ENCODE measurements at places on chromosomes 7 and 10.

DNA sequence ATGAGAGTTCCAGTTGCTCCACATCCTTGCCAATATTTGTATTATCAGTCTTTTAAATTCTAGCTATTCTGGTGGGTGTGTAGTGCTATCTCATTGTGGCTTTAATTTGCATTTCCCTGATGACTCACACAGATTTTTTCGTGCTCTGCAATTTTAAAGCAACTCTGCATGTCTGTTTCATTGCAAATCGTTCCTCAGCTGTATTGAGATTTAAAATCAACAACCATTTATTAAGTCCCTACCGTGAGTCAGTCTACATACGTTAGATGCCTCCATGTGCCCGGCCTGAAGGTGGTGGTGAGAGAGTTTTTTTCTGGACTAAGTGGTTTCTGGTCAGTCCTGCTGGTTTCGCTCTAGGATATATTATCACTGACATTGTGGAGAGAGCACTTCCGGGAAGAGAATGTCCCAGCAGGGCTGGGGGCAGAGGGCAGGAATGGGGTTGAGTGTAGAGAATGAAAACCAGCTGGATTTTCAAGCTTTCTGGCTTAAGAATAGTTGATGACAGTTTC, 8.4 kb upstream of the HYCC1 start:
- DNase-seq, result no peak

GRCh38 chr10:20871970-20872369, 25.1 kb downstream of the NEBL start:
- no peak for DNase-seq

DNA sequence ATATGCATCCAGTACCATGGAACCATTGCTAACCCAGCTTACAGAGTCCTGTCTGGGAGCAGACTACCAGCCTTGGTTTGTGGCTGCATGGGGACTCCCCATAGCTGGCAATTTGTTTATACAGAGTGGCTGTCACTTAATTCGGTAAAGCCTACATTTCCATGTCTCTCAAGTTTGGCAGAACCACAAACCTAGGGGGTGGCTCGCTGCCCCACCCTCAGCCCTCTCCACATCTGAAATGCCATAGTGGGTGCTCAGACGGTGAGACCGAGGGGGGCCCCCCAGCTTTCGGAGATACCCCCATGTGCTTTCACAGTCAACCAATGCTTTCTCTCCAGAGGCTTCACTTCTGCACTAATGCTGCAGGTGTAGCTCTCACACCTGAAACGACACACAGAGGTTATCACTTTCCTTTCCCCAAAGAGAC, 75.5 kb upstream of the KAT6B start:
- peak; percentile 17 for DNase-seq

DNA sequence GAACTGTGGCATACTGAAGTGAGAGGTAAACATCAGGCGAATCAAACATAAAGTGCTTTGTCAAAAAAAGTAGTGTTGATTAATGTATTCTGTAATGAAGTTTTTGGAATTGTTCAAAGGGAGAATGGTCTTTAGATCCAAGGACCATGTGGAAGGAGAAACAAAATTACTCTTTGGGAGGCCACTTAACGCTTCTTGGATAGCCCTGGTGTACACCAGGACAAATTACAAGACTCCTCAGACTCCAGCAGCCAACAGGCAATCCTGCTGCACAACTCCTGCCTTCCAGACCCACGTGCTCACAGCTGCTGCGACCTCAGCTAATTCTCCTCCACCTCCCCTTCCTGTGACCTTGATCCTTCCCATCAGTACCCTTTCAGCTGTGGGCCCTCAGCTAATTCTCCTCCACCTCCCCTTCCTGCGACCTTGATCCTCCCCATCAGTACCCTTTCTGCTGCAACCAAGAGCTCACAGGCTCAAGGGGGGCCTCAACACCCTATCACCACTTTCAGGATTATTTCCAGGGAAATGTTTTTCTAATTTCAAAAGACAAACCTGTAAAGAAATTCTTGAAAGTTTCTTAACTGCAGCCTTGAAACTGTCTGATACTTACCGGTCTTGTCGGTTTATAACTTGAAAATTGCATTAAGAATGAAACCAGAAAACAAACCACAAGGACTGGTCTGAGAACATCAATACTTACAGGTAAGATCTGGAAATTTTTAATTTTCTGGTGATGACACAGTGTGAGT, 29.7 kb upstream of the DDC start:
- DNase-seq, result no peak

DNA sequence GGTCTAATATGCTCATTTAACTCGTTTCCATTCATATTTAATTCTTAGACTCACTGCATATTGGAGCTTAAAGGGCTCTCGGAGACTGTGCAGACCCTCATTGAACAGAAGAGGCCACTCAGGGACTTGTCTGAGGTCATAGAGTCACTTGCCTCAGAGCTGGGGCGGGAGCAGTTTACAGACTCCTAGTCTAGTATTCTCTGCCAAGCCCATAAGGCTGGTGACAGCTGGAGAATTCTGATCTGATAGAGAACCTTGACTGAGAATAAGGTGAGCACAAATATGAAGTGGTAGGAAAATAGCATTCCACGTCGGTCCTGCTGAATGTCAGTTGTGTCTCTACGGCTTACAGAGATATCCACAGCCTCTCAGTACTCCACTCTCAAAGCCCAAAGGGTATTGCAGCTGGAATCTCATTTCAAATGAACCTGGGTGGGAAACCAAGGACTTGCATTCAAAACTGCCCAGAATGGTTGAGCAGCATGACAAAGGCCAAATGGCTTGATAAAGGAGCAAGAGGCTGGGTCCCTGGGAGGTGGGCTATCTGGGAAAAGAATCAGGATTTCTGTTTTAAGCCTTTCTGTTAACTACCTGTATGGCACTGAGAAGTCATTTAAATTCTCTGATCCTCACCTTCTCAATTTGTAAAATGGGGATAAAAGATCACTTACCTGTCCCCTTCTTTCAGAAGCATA, 283.2 kb downstream of the SORCS3 start:
- no peak for DNase-seq

GRCh38 chr10:107814865-107815487, 650.5 kb upstream of the SORCS1 start:
- no peak for DNase-seq

DNA sequence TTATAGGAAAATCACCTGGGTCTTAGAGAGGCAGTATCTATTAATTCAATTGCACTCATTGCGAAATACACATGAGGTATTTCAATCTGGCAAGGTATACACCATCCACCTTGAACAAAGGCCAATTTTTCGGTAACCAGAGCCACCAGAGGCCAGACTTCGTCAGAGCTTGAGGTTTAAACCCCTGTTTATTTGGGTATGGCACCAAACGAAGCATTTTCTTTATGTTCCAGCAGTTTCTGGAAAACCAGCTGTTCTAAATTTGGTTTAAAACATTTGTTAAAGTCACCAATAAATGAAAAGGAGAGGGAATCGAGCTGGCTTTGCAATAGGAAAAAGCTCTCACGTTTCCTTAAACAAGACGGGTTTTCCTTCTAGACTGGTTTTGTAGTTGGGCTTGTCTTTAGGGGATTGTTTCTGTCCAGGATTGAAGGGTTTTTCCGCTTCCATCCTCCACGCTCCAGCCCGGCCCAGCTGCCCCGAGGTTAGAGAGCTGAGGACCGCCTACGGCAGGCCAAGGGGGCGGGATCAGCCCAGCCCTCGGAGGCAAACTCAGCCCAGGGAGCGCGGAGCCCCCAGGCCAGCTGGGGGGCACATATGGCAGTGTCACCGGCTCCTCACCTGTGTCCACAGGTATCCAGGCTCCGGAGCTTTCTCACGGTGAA, 539.4 kb upstream of the MGMT start:
- no peak for DNase-seq

GRCh38 chr10:75105576-75106197, 5.8 kb upstream of the SAMD8 start:
- DNase-seq, result no peak

GRCh38 chr7:1768832-1769231, 98.8 kb downstream of the ELFN1 start:
- no peak for DNase-seq

- DNase-seq, result no peak
Measured at GRCh38 chr10:123129618-123130271, 6.0 kb upstream of the HMX3 start.

DNA sequence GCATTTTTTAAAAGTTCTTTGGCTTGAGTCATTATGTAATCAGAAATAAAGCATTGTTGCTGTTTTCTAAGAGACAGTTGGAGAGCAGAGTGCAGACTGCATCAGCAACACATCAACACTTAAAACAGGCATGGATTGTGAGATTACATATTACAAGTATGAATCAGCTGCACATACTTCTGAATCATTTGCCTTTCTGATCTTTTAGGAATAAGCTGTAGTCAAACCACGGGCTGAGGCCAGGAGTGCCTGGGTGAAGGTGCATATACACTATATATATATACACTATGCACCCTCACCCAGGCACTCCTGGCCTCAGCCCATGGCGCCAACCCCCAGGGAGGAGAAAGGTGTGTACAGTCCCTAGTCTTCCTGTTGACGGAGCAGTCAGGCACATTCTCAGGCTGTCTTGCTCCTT, 52.4 kb upstream of the DLX6 start:
- DNase-seq, result no peak

DNA sequence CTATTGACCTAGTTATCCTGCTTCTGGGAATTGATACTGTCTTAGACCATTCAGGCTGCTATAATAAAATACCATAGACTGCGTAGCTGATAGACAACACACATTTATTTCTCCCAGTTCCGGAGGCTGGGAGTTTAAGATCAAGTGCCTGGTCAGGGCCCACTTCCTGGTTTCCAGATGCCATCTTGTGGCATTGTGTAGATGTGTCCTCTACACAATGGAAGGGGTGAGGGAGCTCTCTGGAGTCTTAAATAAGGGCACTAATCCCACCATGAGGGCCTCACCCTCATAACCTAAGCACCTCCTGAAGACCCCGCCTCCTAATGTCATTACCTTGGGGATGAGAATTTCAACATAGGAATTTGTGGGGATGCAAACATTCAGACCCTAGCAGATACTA, 62.4 kb downstream of the SLC35B4 start:
- no peak for DNase-seq

DNA sequence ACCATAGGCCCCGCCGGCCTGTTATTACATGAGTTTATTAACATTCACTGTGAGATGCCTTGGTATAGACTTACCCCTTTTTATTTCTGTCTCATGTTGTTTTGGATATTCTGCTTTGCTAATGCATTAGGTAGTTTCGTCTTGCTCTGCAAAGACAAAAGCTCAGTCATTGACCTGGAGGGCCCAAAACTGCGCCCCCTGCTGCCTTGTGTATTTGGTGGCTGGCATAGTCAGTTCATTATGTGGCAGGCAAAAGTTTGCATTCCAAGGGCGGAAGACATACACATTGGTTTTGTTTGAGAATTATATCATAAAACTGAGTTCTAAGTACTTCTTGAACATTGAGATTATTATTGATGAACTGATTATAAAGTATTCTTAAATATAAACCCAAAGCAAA, 372.5 kb downstream of the SDK1 start:
- DNase-seq, result peak; percentile 21

DNA sequence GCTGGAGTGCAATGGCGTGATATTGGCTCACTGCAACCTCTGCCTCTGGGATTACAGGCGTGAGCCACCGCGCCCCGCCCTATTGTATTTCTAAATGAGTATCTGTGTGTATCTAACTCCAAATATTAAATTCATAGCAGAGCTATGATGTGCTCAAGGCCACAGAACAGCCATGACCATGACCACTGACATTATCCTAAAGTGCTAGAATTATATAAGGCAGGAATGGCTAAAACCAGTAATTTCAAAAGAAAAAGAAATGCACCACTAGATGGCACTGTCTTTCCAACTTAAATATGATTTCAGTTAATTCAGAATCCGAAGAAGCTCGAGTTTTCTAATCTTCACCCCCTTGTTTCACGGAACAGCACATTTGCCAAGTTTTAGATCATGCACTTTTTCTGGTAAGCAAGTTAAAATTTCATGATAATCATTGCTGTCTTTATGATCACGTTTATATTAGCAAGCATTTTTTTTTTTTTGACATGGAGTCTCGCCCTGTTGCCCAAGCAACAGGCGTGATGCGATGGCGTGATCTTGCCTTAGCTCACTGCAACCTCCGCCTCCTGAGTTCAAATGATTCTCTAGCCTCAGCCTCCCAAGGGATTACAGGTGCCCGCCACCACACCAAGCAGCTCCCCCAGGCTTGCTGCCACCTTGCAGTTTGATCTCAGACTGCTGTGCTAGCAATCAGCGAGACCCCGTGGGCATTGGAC, 65.3 kb downstream of the OR13A1 start:
- DNase-seq, result peak; percentile 67

GRCh38 chr7:24821045-24821753, 63.9 kb upstream of the GSDME start:
- peak; percentile 91 for DNase-seq

DNA sequence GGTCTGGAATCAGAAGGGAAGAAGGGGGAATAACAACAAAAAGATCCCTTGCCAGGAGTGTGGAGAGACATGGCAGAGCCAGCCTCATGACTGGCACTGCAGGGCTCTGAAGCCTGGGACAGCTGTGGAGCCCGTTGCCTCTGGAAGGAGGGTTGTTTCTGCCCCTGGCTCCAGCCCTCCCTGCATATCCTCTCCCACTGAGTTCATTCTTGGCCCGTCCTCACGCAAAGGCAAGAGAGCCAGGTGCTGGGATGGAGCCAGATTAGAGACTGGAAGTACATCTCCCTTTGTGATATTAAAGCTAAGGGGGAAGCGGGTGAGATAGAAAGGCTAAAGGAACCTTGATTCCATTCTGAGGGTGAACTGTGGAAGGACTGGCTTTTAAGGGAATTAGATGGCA, 141.5 kb upstream of the NPVF start:
- no peak for DNase-seq

GRCh38 chr7:92584953-92585352, 5.2 kb downstream of the FAM133B start:
- no peak for DNase-seq

DNA sequence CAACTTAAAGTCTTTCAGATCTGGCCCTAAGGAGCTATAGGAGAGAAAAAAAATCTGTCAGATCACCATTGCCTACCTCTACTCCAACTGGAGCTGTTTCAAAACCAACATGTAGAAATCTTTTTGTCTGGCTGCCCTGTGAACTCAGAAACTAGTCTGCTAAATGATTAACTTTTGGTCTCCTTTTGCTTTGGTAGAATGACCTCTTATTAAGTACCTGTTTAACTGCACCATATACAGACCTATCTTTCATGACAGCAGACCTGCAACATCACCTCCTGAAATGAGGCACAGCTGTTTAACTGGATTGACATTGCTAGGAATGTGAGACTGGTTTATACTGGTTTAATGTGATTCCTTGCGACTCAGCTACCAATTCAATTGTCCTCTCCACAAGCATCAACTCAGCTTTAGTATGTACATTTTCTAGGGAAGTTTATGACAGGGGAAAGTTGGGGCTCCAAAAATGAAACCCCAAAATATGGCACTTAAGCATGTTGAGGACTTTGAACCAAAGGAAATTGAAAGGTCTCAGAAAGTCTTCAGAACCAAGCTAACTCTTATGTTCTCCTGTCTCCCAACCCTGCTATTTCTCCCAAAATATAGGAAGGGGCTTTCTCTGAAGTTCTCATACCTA, 1.8 kb downstream of the CYP3A43 start:
- no peak for DNase-seq

Measured in CD4-positive, alpha-beta T cell treated with Interleukin-4 for 4 hours (primary cell).